NCI-H2227 treated with DMSO at 0.1 percent for 48 hours (cell line): ENCODE measurements at places on chromosomes 5 and 9.

GRCh38 chr5:117973785-117974184 is 1014.6 kb downstream of the DTWD2 start:
- no peak for DNase-seq

- no peak for DNase-seq
Measured at GRCh38 chr9:12166518-12166917, 526.7 kb upstream of the TYRP1 start.

DNA sequence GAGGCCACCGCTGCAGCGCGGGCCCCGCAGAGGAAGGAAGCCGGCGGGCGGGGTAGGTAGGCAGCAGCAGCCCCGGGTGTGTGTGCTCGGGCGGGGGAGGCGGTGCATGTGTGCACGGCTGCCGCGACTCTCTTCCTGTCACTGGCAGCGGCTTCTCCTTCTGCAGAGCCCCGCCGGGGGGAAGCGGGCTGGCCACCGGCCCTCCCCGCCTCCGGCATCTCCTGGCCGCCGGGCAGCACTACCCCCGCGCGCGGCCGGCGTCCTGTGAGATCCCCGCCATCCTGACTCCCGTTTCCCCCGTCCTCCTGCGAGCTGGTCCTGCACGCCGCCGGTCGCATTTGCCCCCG is 315 bp downstream of the PIK3R1 start:
- DNase-seq: no peak

DNA sequence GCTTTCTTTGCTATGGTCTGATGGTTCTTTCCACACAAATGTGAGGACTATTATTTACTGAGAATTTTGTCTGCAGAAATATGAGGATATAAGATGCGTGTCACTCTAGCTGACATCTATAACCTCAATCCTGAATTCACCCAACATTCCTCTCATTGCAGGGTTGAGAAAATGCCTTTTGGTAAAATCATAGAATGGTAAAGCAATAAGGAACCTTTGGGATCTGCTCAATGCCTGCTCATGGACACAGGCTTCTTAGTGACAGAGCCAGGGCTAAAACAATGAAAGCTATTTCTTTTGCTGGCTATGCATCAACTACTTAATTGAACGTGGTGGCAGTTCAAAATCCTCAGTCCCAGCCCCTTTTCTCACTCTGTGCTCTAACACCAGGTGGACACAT is 199.6 kb downstream of the GAS1 start:
- no peak for DNase-seq

- no peak for DNase-seq
Measured at GRCh38 chr5:133404724-133405123, 207.6 kb downstream of the FSTL4 start.

- no peak for DNase-seq
Measured at GRCh38 chr5:65041296-65042158, 272.8 kb downstream of the CWC27 start.

- DNase-seq: no peak
Measured at GRCh38 chr5:6739603-6740002, 26.4 kb downstream of the TENT4A start.

- no peak for DNase-seq
Measured at GRCh38 chr5:140324617-140325241, 21.7 kb downstream of the HBEGF start.

DNA sequence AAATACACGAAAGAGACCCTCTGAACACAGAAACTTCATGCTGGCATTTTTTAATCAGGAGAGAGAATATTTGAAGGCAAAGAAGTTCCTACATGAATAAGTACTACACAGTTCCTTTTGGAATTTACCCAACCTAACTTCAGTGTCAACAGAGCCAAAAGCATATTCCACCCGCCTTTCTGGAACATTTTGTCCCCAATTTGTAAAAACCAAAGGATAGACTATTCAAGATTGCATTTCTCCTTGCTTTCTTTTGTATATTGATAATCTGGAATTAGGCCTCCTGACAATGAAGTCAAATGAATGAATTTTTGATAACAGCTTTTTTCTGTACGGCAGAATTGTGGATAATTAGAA is 39.4 kb upstream of the TRAF1 start:
- no peak for DNase-seq

- DNase-seq: no peak
Measured at GRCh38 chr5:115132465-115132864, 37.2 kb downstream of the TRIM36 start.

DNA sequence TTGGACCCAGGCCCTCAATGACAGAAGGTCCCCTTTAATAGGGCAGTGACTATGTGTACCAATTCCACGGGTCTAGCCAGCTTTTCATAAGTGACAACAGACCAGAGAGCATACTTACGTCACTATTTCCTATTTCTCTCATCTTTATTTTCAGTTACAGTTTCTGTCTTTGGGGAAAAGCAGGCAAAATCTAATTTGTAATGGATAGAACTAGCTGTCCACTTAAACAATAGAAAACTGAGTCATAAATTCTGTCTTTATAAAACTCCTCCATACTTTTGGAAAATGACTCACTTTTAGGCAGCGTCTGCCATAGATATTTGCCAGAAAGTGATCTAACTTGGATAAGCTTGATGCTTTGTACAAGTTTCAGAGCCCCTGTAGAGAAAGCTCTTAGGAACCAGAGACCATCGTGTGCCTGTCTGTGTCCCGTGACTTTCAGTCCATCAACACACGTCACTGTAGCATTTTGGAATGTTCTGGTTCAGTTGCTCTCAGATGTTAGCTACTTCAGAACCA is 101.9 kb downstream of the F2RL2 start:
- no peak for DNase-seq

GRCh38 chr9:134403682-134404301 is 77.5 kb downstream of the RXRA start:
- no peak for DNase-seq

- peak; percentile 19 for DNase-seq
Measured at GRCh38 chr5:61449804-61450492, 117.9 kb downstream of the ZSWIM6 start.

GRCh38 chr5:84383816-84384603 is 670 bp downstream of the EDIL3 start:
- no peak for DNase-seq

- no peak for DNase-seq
Measured at GRCh38 chr5:58018016-58018415, 441.9 kb downstream of the PLK2 start.

DNA sequence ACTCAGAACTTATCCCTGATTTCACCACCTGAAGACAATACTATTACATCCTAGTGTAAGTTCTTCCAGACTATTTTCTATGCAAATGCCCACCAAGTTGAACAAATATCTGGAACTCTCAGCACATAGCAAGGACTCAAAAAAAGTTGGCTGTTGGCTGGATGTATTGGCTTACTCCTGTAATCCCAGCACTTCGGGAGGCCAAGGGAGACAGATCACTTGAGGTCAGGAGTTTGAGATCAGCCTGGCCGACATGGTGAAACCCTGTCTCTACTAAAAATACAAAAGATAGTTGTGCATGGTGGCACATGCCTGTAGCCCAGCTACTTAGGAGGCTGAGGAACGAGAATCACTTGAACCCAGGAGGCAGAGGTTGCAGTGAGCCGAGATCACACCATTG is 15.0 kb upstream of the VPS13A start:
- no peak for DNase-seq

DNA sequence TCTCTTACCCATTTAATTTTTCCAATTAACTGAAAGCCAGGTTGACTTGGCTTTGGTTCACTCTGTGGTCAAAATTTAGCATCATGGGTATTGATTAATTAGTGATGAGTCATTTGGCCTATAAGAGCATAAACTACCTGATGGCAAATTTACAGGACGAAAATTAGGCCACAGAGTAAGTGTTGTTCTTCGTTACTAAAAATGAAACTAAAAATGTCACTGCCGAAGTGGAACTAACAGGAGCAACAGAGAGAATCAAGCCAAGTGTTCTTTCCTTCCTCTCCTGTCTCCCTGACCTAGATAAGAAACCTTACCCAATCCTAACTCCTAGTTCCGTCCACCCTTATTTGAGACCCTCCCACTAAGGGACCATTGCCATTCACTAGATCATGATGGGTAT is 176.9 kb downstream of the RAB3C start:
- DNase-seq: no peak

- DNase-seq: no peak
Measured at GRCh38 chr9:104082168-104082567, 11.9 kb upstream of the SMC2 start.

- no peak for DNase-seq
Measured at GRCh38 chr9:110623462-110624025, 44.0 kb upstream of the SVEP1 start.

DNA sequence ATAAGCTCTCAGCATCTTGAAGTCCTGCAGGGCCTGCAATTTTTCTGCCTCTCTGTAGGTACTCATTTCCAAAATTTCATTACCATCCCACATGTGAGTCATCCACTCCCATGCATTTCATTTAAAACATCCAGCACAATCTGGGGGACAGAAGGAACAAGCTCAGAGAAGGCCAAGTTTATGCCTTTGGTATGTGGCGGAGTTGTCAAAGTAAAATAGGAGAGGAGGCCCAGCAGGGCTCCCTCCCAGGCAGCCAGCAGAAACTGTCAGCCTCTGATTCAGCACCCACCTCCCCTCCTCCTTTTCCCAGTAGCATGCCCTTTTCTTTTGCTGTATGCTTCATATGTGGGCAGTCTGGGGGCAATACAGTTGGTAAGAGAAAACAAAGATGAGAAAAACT is 126.4 kb upstream of the ZNF366 start:
- DNase-seq: no peak

- DNase-seq: no peak
Measured at GRCh38 chr5:41695920-41696582, 174.2 kb downstream of the OXCT1 start.

DNA sequence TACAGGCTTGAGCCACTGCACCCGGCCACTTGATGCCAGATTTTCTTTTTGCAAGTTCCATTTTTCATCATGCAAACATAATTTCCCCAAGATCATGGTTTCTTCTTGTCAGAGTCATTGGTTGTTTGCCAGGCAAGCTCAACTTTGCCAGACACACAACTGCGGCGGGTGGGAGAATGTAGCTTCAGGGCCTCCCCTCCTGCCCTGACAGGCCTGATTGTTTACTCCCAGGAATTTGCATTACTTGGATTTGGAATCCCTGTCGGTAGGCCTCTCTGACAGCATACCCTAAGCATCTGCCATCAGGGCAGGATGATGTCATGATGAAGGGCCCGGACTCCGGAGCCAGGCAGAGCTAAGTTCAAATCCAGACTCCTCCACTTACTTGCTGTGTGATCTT is 15.1 kb downstream of the RPS14 start:
- no peak for DNase-seq

DNA sequence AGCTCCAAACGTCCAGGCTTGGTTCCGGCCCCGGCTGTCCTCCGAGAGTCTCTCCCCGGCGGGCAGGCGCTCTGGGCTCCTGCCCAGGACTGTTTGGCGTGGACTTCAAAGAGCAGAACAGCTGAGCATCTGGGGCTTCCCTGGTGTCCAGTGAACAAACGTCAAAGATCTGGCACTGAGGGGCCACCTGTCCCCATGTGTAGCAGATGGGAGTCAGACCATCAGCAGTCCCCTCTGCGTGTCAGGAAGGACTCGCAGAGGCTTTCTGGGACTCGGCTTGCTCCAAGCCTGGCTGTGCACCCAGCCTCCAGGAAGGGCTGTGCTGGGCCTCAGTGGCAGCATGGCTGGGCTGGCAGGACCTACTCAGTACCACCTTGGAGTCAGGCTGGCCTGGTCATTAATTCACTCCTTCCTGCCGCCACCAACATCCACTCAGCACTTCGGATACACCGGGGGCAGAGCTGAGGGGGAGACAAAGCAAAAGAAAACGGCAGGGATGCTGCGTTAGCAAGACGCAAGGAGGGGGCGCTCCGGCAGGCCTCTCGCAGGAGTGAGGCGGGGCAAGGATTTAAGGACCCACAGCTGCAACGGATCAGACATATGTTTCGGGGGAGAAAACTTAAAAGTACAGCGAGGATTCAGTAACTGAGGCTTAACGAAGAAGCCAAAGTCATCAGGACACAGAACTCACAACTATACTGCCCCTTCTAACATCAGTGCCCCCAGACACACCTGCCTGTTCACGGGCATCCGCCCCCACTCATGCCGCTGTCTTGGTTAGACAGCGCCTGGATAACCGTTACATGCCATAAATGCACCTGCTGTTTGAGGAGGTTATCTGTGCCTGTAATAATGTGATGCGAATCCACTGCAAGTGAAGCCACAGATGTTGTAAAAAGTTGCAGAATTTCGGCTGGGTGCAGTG is 164.5 kb upstream of the PHYKPL start:
- DNase-seq: no peak

- no peak for DNase-seq
Measured at GRCh38 chr9:86706391-86706790, 240.9 kb downstream of the GAS1 start.

GRCh38 chr9:130220352-130220751 is 45.2 kb upstream of the HMCN2 start:
- DNase-seq: no peak

DNA sequence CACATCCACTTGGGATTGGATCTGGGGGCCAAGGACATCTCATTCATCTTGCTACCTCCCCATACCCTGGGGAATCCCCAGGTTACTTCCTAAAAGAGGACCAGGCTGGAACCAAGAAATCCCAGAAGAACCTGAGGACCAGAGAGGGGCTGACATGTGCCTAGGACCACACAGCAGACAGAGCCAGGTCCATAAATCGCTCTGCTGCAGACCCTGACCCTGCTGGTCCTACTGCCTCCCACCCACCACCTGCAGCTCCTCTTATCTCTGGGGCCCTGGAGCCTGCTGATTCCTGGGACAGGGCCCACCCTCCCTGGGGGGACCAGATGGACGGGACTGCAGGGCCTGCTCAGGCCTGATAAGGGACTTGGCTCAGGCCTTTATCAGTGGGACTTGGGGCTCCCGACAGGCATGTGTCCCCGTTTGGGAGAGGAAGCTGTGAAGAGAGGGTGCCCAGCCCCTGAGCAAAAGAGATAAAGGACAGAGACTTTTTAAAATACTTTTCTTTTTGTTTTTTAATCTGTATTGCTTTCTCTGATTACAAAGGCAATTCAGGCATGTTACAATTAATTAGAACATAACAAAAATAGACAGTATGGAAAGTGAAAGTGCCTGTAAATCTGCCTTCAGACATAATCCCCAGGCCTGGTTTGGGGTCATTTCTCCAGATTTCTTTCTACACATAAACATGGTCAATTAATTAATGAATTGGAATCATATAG is 101.3 kb upstream of the LARP1 start:
- DNase-seq: no peak

- no peak for DNase-seq
Measured at GRCh38 chr5:135680713-135681112, 101.9 kb upstream of the CXCL14 start.

DNA sequence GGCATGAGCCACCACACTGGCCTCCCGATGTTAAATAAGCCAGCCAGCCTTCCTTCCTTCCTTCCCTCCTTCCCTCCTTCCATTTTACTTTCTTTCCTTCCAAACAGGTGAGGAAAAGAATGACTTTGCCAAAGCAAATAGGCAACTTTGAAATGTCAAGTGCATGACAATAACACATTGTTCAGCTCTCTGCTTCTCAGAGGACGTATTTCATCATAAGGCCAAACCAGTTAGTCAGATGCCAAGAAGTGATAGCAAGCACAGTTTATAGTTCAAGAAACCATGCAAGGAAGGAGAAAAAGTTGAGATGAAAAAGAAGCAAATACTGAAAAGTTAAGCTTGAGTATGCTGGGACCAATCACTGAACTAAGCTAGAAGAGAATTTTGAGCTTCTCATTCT is 29.5 kb downstream of the POU4F3 start:
- no peak for DNase-seq
